ENCODE measurements at places on chromosomes 5 and 9.

- no peak for DNase-seq
These were observed 125.0 kb upstream of the STC2 start for GRCh38 chr5:173453167-173453566.

DNA sequence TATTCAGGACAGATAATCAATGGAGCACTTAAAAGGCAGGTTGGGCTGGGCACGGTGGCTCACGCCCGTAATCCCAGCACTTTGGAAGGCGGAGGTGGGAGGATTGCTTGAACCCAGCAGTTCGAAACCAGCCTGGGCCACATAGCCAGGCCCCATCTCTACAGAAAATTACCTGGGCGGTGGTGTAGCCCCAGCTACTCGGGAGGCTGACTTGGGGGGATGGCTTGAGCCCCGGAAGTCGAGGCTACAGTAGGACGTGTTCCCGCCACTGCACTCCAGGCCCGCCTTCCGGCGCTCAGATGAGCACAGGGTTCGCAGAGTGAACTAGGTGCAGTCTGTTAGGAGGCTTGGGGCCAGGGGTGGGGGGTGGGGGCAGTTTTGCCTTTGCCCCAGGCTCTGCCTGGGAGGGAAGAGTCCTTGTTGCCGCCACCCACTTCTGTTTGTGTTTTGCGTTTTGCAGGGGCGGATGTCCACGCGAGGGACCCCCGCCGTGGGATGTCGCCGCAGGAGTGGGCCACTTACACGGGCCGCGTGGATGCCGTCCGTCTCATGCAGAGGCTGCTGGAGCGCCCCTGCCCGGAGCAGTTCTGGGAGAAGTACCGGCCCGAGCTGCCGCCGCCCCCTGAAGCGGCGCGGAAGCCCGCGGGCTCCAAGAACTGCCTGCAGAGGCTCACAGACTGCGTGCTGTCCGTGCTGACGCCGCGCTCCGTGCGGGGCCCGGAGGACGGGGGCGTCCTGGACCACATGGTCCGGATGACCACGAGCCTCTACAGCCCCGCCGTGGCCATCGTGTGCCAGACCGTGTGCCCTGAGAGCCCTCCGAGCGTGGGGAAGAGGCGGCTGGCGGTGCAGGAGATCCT is 85.2 kb downstream of the ANKRD33B start:
- no peak for DNase-seq

GRCh38 chr9:120569556-120569955 is 10.4 kb downstream of the CDK5RAP2 start:
- no peak for DNase-seq

DNA sequence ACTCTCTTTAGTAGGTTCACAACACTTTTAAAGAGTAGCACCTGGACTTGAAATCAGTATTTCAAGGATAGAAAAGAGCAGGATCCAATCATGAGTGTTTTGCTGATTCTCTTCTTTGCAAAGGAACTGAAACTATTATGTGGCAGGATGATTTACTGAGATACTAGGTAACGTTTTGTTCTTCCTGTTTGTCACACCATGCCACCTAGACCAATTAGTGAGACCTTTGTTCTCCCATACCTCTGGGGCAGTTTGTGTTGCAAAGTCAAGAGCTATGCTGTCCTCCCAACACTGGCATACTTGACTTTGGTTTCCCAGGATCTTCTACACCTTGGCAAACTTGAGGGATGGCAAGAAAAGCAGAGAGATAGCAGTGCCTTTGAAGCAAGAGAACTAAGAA is 43.4 kb downstream of the PPP1R2B start:
- DNase-seq, result no peak

DNA sequence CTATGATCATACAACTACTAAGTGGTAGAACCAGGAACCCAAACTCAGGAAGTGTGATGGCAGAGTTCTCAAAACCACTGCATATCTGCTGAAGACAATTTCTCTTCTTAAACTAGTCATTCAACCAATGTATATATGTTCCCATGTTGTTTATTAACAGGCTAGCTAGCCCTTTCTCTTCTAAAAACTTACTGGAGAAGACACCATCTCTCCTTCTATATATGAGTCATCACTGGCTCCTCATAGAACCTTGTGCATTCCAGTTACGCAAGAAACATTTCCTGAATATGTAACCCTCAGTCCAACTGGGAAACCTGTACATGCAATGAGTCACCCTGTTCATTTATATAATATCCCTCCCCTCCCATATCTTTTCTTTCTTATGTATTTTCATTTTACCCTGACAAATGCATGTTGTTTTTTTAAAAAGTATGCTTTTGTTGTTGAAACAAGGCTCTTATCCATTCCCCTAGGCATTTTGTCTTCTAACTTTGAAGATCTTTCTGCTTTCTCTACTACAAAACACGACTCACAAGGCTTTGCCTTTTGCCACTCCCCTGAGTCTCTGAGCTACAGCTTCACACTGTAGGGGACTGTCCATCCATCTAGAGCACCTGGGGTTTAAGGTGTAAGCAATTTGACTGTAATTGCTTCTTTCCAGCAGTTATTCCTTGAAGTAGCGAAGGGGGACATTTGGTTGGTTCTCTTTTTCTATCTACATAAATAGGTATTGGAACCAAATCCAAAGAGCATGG is 119.5 kb downstream of the ANXA1 start:
- no peak for DNase-seq

DNA sequence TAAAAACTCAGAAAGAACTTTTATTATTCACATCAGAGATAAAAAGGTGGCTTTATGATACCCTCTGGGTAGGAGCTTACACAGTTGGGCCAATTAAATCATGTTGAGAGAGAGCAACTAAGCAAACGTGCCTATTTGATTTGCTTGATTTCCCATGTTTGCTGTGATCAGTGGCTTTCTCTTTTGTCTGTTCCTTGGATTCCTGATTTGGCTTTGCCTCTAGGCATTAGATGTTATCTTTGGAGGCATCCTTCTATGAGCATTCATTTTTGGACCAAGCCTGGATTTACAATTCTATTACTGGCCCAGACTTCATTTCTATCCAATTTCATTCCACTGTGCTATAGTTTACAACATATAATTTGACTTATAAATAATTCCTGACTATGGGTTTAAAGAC is 35.9 kb downstream of the VCAN start:
- no peak for DNase-seq

DNA sequence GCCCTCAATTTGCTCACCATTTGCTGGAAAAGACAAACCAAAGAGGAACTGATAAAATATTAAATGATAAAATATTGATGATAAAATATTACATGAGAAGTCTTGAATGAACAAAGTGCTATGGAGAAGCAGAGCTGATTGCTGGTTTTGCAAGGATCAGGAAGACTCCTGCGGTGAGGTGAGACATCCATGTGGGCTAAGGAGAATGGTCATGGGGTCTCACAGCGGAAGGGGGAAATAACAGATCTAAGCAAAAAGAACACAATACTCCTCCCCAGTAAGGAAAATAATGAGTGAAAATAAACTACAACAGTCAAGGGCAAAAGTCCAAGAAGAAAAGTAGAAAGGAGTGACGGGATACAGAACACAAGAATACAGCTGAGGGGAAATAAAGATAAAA is 146.8 kb downstream of the LURAP1L start:
- DNase-seq, result no peak

DNA sequence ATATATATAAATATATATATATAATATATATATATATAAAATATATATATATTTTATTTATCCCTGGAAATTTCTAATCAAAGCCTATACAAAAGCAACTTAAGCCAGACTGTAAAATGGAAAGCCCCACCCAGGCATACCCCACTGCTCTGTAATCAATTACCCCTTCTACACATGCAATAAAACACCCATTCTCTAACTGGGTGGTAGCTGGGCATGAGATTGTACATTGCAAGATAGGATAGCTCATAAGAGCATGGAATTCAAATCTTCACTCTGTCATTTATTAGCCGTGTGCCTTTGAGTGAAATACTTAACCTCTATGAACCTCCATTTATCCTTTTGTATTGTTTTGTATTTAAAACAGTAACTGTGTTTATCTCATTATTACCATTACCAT is 405.3 kb upstream of the SLC30A5 start:
- no peak for DNase-seq

DNA sequence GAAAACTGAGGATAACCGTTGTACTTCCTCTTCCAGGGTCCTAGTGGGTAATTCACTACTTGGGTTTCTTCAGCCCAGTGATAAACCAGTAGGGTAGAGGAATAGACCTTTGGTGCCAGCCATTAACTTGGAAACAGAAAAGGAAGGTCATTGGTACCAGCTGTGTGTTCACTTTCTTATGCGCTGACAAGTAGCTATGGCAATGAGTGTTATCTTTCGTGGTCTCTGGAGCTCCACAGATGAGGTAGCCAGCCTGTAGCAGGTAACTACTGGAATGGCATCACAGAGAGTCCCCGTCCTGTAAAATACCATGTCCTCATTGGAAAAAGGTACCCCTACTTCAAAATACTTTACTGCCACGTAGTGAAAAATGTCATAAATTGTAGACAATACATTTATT is 2.3 kb downstream of the UHRF2 start:
- no peak for DNase-seq

DNA sequence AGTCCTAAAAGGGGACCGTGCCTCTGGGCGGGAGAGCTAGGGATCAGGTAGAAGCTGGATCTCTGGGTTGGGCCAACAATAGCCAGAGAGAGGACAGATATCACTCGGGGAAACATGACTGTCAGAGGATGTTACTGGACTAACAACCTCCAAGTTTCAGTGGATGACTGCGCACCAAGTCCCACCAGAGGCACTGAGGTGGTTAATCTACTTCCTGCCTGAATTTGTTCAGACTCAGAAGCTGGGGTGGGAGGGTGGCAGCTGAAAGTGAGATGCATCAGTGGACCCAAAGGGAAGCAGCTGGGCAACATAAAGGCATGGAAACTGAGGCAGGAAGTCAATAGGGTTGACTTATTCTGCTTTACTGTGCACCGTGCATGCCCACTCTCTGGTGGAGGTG is 130.1 kb upstream of the SLC44A1 start:
- DNase-seq, result no peak

DNA sequence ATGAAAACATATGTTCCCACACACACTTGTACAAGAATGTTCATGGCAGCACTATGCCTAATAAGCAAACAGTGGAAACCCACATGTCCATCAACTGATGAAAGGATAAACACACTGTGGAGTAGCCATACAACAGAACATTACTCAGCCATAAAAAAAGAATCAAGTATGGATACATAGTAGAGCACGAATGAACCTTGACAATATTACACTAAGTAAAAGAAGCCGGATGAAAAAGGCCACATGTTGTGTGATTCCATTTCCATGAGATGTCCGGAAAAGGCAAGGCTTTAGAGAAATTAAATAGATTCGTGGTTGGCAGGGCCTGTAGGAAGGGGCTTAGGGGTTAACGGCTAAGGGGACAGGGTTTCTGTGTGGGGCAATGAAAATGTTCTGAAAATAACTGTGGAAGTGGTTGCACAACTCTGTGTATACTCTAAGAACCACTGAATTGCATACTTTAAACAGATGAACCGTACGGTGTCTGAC is 51.4 kb downstream of the COL23A1 start:
- no peak for DNase-seq

- DNase-seq, result no peak
These were observed 37.8 kb upstream of the KIF2A start for GRCh38 chr5:62268234-62268633.

DNA sequence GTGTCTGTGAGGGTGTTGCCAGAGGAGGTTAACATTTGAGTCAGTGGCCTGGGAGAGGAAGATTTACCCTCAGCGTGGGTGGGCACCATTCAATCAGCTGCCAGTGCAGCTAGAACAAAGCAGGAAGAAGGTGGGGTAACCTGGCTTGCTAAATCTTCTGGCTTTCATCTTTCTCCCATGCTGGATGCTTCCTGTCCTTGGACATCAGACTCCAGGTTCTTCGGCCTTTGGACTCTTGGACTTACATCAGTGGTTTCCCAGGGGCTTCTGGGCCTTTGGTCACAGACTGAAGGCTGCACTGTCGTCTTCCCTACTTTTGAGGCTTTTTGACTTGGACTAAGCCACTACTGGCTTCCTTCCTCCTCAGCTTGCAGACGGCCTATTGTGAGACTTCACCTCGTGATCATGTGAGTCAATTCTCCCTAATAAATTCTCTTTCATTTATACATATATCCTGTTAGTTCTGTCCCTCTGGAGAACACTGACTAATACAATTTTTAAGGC is 38.1 kb downstream of the PBX3 start:
- no peak for DNase-seq

GRCh38 chr5:73305386-73305785 is 132.4 kb downstream of the TMEM174 start:
- no peak for DNase-seq

GRCh38 chr9:133342069-133342406 is 5.9 kb downstream of the MED22 start:
- no peak for DNase-seq

GRCh38 chr5:143148771-143149170 is 254.7 kb downstream of the NR3C1 start:
- no peak for DNase-seq

DNA sequence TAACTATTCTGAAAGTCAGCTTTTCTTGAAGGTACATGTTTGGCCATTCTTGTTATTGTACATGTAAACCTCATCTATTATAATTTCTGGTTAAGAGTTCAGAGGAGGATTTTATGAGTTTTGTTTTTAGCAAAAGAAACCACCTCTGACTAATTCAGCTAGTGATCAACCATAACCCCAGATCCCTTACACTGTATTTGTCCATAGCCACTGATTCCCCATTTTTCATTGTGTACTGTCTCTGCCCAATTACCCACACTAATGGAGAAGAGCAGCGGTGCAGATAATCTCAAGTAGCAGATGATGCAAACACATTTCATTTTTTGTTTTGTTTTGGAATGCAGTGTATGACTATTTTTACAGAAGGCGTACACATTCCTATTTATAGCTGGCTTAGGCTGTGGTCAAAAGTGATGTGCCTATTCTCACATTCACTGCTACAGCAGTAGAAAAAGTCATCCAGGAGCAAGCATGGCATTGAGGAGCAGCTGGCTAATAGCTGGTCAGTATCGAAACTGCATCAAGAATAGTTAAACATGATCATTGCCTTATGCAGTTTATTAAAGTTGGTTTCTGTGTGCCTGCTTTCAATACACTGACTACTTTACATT is 988.3 kb downstream of the DTWD2 start:
- no peak for DNase-seq

- no peak for DNase-seq
These were observed 4.0 kb downstream of the SNX30 start for GRCh38 chr9:112754578-112754977.

- DNase-seq, result no peak
These were observed 375.3 kb downstream of the BRINP1 start for GRCh38 chr9:118993965-118994364.

DNA sequence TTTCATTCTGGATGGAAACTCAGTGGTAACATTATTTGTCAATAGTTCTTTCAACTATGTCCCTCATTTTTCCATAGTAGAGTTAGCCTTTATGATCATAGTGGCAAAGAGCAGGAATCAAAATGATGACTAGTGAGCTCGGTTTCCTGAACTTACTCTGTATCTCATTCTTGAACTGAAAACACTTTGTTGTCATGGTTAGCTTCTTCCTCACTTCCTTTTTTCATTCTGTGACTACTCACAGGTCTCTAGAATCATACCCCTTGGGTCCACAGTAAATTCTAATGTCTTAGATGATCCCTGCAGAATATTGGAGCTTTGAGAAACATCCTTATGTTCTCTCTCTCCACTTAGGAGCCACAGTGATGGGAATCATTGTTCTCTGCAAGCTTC is 29.4 kb upstream of the RECK start:
- no peak for DNase-seq
